Lung (tissue), 17 donors: ENCODE measurements at places on chromosomes 5 and 9.

DNA sequence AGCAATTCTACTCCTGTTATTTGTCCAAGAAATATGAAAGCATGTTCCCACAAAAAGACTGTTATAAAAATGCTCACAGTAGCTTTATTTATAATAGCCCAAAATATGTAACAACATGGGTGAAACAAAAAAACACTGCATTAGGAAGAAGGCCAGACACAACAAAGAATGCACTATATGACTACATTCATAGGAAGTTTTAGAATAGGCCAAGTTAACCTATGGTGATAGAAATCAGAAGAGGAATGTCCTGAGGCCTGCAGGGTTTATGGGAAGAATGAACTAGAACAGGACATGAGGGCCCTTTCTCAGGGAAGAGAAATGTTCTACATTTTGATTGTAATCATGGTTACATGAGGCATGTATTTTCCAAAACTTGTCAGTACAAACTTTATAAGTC, 24.7 kb upstream of the TAS2R1 start:
- no peak for DNase-seq

GRCh38 chr9:135275571-135276289, 188.3 kb downstream of the OLFM1 start:
- no peak for DNase-seq

GRCh38 chr5:67792891-67793290, 422.7 kb upstream of the PIK3R1 start:
- no peak for DNase-seq

DNA sequence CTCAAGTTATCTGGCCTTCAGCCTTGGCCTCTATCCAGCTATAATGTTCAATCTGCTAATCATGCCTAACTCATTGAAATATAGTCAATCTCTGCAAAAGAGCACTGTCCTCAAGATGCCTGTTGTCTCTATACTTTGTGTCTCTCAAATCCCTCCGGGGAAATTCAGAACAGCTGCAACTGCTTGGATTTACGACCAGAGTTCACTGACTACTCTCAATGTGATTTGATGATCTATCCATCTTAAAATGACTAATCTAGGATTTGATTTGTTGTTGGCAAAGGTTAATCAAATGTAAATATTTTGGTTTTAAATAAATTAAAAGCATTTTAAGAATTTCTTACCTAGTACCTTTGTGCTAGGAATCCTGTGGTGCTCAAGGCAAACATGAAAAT, 40.9 kb downstream of the SVEP1 start:
- DNase-seq, result no peak

DNA sequence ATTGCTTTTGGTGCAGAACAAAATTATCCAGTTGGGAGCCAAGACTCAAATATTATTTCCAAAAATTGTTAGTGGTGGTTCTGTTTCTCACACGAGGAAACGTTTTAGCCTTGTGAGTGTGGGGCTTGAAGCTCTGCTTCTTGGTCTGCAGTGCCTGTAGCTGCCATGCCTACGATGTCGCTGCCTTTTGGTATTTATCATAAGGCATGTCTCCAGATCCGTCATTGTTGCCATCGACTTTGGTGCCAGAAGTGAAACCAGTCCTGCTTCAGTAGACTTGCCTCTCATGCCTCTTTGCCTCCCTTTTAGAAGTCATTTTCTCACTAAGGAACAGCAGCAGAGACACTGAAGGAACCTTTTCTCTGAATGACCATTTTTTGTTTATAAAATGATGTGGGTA, 29.7 kb upstream of the CATSPER3 start:
- no peak for DNase-seq

- no peak for DNase-seq
These were observed 16.5 kb downstream of the LVRN start for GRCh38 chr5:115978779-115979178.

- no peak for DNase-seq
These were observed 85.4 kb downstream of the HSD17B4 start for GRCh38 chr5:119537704-119538103.

DNA sequence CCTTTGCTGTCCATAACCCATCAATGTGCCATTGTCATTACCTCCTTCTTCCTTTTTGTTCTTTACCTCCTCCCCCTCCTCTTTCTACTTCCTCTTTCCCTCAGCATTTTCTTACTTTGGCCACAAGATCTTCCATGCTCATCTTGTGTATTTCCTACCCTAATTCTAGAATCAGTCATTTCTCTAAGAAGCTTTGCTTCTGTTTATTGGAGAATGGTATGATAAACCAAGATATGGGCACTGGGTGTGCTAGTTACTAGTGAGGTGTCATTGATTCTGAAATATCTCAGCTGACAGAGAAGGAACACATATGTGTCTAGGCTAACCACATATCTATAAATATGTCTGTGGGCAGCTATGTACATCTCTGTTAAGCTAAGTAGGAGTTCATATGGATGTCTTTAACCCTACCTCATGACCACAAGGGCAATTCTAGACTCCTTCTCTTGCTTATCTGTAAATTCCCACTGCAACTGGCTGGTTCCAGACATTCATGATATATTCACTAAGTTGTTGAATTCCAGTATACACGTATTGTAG, 2051.3 kb upstream of the CDH9 start:
- DNase-seq, result no peak
